RKO (cell line): ENCODE measurements at places on chromosomes 4 and X.

DNA sequence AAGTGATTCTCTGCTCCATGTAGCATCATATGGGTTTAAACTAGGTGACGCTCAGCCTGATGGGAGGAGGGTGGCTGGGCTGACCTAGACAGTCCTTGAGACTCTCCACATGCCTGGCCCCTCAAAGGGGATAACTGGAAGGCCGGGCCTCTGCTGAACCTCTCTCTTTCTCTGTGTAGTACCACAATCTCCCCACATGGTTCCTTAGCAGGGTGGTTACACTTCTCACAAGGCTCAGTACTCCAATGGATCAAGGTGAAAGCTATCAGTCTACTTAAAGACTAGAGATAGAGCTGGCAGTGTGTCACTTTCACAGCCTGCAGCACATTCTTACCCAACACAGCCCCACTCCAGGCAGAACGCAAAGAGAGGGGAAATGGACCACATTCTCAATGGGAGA lies 80.4 kb downstream of the LDB2 start:
- DNase-seq, result no peak

DNA sequence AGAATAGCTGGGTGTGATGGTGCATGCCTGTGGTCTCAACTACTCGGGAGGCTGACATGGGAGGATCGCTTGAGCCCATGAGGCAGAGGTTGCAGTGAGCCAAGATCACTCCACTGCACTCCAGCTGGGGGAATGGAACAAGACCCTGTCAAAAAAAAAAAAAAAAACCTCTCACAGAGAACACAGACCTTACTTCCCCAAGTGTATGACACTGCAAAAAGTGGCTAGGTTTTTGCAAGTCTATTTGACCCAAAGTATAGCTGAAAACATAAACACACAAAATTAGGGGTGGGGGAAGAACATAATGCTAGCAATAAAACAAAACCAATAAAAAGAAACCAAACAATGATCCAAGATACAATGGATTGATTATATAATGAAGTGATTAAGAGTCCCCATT lies 6.7 kb downstream of the LAMP2 start:
- DNase-seq, result no peak

GRCh38 chr4:185885075-185885474 lies 73.1 kb upstream of the SORBS2 start:
- no peak for DNase-seq

DNA sequence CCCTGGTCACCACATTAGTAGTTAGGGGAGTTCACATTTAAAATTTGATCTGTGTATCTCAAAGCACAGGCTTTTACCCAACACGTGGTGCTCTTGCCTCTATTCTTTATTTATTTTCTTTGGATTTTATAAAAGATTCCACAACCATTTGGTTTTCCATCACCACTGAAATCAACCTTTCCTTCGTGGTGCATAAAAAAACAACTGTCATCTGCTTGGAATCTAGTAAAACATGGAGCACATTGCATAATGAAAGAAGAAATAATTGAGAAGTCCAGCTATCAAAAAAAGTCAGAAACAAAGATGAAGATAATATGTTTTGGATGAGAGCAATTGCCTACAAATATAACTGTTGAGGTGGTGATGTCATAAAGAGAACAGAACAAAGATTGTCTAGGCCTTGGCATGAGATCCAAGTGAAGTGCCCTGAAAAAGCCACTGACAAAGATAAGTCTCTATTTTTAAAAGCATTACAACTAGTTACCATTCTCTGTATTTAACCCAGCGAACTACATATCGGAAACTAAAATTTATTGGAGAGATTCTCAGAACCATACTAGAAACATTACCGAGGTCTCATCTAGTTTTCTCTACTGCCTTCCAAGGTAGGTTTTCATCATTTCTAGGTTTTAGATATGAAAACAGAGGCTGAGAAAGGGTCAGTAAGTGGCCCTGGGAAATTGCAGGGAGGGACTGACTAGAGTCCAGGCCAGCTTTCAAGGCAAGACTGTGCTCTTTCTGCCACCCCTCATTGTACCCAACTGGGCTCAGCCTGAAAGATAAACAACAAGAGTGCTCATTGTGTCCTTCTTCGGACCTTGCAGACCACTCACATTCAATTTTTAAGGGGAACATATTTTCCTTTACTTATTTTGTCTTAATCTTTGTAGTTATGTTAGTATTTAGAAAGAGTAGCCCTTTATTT lies 127.3 kb downstream of the MAD2L1 start:
- DNase-seq, result no peak

DNA sequence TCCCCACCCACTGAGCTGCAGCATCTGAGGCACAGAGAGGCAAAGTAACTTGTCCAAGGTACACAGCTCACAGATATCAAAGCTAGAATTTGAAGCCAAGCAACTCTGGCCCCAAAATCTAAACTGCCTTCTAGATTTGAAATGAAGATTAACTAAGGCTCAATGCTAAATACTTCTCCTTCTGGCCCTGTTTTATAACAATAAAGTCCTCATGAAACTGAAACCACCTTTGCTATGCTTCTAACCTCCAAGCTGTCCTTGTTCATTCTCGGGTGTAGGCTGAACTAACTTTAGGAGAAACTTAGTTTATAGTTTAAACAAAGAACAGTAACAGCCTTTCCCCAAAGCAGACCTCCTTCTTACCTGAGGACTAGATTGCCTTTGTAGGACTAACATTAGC lies 93.6 kb downstream of the DCTD start:
- no peak for DNase-seq
